Stimulated activated CD4-positive, alpha-beta T cell treated with anti-CD3 and anti-CD28 coated beads, Interleukin-4, amount 100 ng/mL, for 4 hours (primary cell): ENCODE measurements at places on chromosomes 2 and 18.

DNA sequence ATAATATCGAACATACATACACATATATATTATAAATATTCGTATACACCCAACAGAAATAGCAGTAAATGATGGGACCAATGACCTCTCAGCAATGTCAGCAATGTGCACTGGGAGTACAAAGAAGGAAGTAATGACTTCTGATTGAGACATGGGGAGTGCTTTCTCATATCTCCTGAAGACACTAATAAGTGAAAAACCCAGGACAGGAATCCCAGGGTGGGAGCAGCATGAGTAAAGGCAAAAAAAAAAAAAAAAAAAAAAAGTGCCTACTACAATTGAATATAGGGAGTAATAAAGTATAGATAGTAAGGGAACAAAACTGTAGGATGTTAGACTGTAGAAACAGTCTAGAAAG lies 491.3 kb downstream of the IRS1 start:
- DNase-seq: no peak

- no peak for DNase-seq
These were observed 49.8 kb downstream of the ADI1 start for GRCh38 chr2:3469486-3469885.

DNA sequence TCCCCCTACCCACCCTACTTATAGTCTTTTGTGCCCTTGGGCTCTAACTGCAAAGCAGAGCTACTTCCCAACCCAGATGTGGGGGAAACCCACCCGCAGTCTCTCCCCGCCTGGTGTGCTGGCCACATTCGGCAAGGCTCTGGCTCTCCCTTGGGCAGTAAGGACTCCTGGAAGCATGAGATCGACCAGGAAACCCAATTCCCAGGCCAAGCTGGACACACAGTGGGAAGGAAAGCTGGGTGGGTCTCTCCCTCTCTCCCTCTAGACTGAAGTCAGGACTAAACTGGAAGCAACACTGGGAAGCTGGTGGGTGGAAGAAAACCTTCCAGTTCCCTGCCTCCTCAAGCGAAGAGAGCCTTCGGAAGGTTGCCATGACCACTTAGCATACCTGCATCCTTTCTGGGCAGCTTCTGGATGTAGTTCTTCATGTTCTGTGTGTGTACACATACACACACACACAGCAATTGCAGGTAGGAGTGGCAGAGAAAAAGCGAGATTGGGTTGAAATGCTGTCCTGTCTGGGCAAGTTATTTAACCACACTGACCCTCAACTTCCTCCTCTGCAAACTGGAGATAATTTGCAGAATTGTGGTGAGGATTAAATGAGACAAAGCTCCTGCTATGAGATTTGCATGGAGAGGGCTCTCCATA lies 33.9 kb downstream of the ZBTB7C start:
- no peak for DNase-seq

DNA sequence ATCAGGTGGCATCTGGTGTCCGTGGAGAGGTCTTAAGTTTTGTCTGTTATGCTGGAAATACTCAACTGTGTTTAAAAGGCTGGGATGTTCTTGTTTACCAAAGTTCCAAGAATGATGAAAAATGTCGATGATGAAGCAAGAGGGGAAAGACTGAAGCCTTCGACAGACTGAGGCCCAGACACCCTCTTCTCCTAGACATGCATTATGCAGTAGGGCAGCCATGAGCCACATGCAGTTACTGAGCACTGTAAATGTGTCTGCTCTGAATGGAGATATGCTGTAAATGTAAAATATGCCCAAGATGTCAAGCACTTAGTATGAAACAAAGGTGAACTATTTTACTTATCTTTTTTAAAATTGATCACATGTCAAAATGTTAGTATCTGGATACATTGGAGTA lies 163.1 kb downstream of the GALNT14 start:
- no peak for DNase-seq

- no peak for DNase-seq
These were observed 631.7 kb downstream of the BCL11A start for GRCh38 chr2:59921743-59922142.

DNA sequence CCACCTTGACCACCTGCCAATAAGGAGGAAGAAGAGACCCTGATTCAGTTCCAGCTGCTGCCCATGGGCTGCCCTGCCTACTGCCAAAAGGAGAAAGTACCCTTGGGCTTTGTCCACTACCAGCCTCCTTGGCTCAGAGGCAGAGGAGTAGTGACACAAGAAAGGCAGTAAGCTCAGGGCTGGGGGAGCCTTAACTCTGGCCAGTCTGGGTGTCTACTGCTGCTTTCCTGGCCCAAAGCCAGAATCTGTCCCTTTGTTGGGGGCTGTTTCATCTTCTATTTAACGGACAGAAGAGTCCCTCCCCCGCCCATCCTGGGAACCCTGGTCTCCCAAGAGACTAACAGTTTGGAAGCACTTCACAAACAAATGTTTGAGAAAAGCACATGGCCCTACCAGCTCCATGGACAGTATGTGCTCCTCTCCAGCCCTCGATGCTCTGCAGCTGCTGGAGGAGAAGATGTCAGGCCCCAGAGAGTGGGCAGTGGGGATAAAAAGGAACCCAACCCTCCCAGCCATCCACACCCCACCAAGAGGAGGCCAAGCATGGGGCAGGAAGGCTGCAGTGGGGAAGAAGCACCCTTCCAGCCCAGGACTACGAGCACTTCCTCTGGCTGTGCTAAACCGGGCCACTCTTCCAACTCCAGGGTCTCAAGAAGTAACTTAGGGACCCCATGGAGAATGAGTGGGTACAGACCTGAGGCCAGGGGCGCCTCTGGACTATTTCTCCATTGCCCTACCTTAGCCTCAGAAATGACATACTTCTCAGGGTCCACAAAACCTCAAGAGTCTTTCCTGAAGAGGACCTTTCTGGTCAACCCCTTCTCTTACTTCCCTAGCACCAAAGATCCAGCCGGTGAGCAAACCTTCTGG lies 1.2 kb downstream of the ATG9A start:
- DNase-seq: no peak

- DNase-seq: no peak
These were observed 978.8 kb upstream of the POU3F3 start for GRCh38 chr2:103875131-103875530.

DNA sequence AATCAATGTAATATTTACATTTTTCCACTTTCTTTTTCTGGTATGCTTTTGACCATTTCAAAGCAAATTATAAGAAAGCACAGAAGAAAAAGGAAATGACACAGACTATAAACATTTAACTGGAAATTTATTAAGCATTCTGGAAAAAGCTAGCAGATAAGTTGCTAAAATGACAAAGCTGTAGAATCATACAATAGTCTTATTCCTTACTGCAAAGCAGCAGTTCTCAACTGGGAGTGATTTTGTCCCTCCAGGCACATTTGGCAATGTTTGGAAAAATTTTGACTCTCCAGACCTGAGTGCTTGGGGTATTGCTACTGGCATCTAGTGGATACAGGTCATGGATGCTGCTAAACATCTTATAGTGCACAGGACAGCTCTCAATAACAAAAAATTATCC lies 75.1 kb downstream of the MBD5 start:
- DNase-seq: no peak

DNA sequence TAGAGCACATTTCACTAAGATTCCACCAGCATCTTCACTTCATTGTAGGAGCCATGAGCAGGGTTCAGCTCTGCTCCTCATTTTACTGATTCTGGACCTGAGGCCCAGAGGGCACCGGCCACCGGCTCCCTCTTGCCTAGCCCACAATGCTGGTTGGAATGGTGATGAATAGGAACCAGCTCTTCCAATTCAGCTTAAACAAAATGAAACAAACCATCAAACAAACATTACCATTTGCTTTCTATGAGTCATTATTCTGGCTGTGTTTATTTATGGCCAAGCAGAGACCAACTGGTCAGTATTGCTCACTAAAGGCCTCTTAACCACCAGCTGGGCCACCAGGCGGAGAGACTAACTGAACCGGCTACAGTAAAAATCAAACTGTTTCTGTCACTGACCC lies 176.7 kb downstream of the MTX2 start:
- DNase-seq: no peak

- no peak for DNase-seq
These were observed 65.1 kb downstream of the LIPG start for GRCh38 chr18:49626842-49627467.

DNA sequence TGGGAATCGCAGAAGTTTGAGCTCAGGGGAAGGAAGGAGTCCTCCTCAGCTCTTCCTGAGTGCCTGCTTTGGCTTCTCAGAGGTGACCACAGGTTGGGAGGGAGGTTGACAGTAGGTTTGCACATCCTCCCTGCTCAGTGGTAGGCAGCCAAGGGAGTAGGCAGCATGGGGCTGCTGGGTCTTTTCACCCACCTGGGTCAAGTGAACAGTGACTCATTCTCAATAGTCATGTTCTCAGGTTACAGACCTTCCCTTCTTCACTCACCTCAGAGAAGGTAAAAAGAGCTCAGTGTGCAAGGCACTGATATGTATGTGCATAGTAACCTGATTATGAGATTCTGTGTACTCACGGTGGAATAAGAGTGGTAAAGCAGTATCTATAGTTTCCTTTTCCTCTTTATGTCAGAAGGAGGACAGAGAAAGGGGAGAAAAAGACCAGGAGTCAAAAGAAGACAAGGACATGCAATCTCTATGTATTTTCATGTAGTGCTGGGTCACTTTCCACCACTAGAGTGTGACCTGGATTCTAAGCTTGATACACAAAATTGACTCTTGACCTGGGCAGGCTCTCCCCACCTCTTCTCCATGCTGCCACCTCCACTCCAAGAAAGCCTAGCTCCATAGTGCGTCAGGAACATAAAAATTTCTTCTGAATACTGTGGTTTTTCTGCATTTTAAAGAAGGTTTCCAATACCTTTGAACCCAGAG lies 36.5 kb upstream of the ASNSD1 start:
- no peak for DNase-seq

DNA sequence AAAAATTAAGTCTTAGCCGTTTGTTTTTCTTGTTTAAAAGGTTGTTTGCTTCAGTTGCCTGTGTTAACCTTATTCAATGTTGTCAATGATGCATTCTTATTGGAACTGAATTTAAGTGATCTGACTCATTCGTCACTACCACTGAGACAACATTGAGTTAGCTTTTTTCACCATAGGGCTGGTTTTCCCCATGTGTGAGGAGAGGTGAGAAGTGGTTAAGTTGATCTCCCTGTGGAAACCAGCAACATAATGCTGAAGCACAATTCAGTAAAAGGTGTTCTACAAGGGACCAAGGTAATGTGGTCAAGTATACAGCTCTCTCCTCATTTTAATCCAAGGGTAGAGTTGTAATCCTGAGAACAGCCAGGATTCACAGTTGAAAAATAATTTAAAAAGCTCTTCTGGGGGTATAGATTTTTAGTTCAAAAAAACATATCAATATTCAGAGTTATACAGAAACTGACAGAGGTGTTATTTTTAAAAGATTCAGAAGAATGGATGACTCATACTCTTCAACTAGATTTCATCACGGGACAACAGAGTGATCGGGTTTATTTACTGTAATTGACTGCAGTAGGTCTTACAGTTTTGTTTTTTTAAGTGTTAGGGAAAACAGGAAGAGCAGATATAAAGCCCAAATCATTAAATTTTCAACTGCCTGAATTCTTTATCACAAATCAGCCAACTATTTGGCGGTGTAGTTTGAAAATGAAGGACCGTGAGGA lies 12.6 kb downstream of the NOP58 start:
- no peak for DNase-seq

DNA sequence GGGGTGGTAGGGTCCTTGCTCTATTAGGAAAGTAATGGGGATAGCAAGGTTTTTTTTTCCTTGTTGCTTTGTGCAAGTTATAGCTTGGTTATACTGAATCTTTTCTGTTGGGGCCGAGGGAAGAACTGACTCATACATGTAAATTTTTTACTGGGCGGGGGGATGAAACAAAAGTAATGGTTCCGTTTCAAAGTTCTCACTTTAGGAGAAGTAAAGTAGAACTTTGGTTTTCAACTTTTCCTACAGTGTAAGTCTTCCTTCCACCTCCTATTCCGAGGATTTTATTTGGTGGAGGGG lies 1.1 kb downstream of the AFTPH start:
- DNase-seq: peak; percentile 47

GRCh38 chr2:85468704-85469349 lies 50.3 kb downstream of the SH2D6 start:
- DNase-seq: no peak

DNA sequence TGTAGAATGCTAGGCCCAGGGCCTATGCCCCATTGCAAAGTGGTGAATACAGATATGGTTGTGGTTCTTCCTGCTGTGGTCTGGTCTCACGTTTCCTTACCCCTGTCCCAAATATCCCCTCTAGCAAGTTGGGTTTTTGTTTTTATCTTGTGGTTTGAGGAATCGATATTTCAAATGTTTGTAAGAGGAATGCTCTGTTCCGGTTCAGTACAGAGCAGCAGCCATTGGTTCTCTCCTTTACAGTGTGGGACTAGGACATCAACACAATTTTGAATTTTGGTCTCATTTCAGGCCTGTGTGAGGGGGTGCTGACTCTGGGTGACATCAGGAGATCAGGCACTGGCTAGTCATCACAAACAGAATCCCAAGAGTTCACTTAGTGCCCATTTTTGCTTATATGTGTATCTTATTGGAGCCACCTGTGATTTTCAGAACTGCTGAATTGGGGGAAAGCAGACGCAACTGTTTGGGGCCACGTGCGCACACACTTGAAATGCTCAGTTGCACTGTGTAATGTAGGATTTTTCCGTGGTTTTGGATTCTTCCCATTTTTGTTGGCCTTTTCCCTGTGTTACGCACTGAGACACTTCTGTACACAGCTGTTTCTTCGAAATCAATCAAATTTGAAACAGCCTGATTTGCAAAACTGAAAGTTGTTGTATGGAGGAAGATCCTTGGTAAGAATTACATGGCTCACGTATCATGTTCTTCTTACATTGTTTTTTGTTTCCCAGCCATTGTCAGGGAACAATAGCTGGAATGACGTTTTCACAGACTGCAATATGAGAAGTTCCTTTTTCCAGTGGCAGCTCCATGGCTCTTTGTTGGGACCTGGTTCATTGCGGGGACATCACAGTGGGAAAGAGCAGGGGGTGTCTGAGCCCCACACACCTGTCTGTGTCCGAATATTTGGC lies 8.6 kb downstream of the SH3BP4 start:
- DNase-seq: no peak

DNA sequence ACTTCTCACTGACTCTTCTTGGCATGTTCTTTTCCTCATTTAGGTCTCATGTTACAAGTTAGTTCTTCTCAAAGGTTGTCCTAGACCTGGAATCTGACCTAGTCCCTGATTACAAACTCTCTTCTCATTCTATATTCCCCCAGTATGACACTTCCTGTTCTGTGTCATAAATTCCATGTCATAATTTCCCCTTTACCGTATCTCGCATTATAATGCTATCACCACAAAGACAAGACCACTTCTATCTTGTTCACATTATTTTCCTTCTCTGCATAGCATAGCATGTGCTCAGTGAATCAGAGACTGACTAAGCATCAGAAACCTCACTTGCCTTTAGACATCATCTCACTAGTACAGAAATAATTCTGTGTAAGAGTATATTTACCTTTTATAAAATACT lies 63.6 kb upstream of the CAVIN2 start:
- no peak for DNase-seq

GRCh38 chr18:73214970-73215369 lies 347.2 kb upstream of the NETO1 start:
- no peak for DNase-seq
